Effector memory CD8-positive, alpha-beta T cell (primary cell): ENCODE measurements at places on chromosomes 7 and 10.

- no peak for DNase-seq
Observed at GRCh38 chr10:11705722-11706121, 36.5 kb upstream of the ECHDC3 start.

DNA sequence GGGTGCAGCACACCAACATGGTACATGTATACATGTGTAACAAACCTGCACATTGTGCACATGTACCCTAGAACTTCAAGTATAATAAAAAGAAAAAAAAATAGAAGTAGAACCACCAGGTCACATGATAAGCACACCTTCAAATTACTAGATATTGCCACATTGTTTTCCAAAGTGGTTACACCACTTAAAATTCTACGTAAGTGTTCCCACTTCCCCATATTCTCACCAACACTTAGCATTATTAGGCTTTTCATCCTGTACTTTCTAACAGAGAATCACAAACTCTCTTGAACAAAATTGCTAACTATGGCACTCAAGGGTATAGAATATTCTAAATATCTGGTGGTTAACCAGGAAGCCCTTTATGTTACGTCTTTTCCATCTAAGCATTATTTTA is 22.6 kb downstream of the SH3PXD2A start:
- DNase-seq = no peak

GRCh38 chr7:148155000-148155399 is 435.6 kb upstream of the C7orf33 start:
- no peak for DNase-seq

GRCh38 chr7:103297837-103298179 is 573 bp downstream of the PMPCB start:
- no peak for DNase-seq
